ENCODE measurements at places on chromosomes 4 and X.

GRCh38 chr4:1690698-1691097 lies 6.6 kb upstream of the FAM53A start:
- DNase-seq = no peak

- no peak for DNase-seq
Measured at GRCh38 chrX:132744470-132744869, 214.0 kb downstream of the HS6ST2 start.

DNA sequence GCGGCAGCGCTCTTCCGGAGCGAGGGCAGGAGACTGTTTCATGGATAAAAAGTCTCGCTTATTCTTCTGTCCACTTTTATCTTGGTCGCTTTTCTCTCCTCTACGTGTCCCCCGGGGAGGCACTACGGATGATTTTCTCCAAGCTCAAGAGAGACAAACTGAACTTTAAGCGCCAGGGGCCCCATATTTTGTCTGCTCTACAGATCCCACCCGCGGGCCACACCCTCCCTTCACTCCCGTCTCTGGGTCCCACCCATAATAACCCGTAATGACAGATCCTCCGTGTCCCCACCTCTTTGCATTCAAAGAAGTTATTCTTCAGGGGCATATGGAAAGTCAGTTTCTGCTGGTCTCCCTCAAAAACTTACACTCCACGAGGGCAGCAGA lies at the start of gene CORIN:
Gene CORIN, minus strand, starts transcription at position 160 of the 387 bp plus-strand sequence. Its CDS starts 118 bp downstream, at position 42.
- DNase-seq = no peak

- DNase-seq = no peak
Measured at GRCh38 chrX:19616959-19617358, 101.7 kb upstream of the MAP3K15 start.

DNA sequence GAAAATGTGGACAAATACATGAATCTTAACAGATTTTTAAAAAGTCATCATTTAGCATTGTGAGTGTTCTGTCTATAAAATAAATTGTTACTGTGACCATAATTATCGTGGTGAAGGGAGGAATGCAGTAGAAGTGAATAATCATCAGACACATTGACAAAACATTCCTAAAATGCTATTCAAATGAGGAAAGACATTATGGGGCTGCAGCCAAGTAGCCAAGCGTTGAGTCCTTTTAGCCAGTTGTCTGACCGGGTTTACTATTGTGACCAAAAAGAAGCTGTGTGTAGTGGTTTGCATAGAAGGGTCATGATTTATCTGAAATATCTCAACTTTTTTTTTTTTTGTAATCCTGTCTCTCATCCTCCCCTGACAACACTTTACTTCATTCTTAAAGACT lies 19.5 kb downstream of the WWC2 start:
- no peak for DNase-seq

GRCh38 chr4:16119981-16120380 lies 36.2 kb upstream of the PROM1 start:
- peak; percentile 70 for DNase-seq

- no peak for DNase-seq
Measured at GRCh38 chrX:8760021-8760420, 28.1 kb upstream of the ANOS1 start.

GRCh38 chrX:42195506-42195905 lies 272.2 kb upstream of the CASK start:
- DNase-seq = no peak

All from vagina (tissue), 2 donors.